Mammary epithelial cell (primary cell): ENCODE measurements at places on chromosomes 2 and 18. TPM values are rescaled to one million over a fixed set of nuclear protein-coding genes. Genes with fewer than 3 reads are reported as not detected.

Gene DNAJB2
- total RNA-seq, result 110 TPM

Gene PSTPIP2
- 33.2 TPM for total RNA-seq

Gene WDR75
- 44.7 and 49.0 TPM in 2 replicates for total RNA-seq

Gene NYAP2
- not detected for total RNA-seq

Gene CACNB4
- total RNA-seq, result 0.27 TPM in 1 of 2 replicates, not detected in the other

Gene LHCGR
- total RNA-seq, result not detected
